ENCODE measurements at places on chromosomes 5 and 9.
A peak's percentile ranks its signal among the peaks of the same experiment; 100 is the strongest.

GRCh38 chr5:96940586-96940985 lies 4.7 kb downstream of the LNPEP start:
- no peaks in the 10 kb centered on the region for H3K36me3 ChIP-seq
- H3K27ac ChIP-seq: no peak overlapping the region
- H3K4me1 ChIP-seq: no peaks in the 10 kb centered on the region
- no peaks in the 10 kb centered on the region for H3K27me3 ChIP-seq
- no peak for DNase-seq

DNA sequence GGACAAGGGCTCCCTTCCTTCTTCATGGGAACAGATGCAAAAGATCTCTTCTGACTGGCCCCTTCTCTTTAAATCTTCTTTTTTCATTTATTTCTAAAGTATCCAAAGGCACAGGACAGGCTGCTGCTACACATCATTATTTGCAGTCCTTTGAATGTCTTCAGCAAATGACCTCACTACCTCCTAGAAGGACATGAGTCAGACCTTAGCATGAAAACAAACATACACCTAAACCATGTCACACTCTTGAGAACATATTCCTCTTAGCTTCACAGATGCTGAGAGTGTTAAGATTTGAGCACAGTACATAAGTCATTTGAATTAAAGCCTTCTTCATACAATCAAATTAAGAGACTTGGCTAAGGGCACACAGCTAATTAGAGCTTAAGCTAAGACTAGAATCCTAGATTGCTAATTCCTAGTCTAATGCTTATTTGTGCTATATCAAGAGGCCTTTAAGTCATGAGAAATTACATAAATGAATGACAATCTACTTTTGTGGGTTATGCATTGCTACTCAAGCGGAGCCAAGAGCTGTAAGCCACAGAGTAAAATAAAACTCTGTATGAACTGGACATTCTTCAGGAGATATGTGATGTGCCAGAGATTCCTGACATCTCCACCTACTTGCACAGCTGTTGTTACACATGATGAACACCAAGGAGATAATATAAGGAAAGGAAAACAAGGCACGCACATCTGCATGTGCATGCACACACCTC lies 109.1 kb upstream of the PTGER4 start:
- H3K4me1 ChIP-seq: no peaks in the 10 kb centered on the region
- H3K4me3 ChIP-seq: no peak overlapping the region
- no peaks in the 10 kb centered on the region for H3K27me3 ChIP-seq
- H3K36me3 ChIP-seq: no peaks in the 10 kb centered on the region
- no peak overlapping the region for H3K27ac ChIP-seq

GRCh38 chr9:121711281-121711680 lies 59.8 kb downstream of the DAB2IP start:
- H3K27ac ChIP-seq: no peak overlapping the region
- H3K4me3 ChIP-seq: no peak overlapping the region
- no peaks in the 10 kb centered on the region for H3K4me1 ChIP-seq
- H3K27me3 ChIP-seq: no peaks in the 10 kb centered on the region

- H3K27me3 ChIP-seq: no peaks in the 10 kb centered on the region
- no peak for DNase-seq
- no peak overlapping the region for H3K27ac ChIP-seq
- no peaks in the 10 kb centered on the region for H3K4me1 ChIP-seq
- H3K36me3 ChIP-seq: no peaks in the 10 kb centered on the region
Measured at GRCh38 chr5:173454736-173455598, 126.8 kb upstream of the STC2 start.

DNA sequence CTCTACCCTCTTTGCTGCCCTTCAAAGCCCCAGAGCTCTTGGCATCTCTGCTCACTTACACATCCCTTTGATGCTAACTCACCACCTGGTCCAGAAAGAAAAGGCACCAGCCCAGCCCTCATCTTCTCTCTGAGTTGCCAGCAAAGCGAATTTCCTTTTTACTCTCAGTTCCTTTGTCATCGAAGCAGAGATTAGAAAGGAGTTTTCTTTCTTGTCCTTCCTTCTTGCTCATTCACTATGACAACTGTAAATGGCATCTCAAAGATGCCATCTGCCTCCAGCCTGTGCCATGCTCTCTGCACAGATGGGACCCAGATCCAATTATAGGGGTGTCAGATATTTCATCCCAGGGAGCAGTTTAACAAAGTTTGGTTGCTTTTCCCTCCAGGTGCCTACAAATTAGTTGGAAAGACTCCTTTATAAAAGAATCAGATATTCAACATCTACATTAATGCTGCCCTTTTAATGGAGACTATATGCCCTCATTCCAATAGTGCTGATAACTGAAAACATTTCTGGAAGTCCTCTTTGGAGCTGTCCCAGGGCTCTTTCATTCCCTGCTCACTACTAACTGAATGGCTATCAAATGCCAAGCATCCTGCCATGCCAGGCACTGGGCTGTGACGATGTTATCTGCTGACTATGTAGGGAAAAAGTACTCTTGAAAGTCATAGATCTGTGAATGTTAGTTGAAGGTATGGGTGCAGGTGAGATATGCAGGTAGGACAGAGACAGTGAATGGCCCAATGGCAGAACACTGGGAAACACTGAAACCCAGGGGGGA lies 58.9 kb downstream of the SUSD1 start:
- no peaks in the 10 kb centered on the region for H3K4me1 ChIP-seq
- no peak for DNase-seq
- no peak overlapping the region for H3K4me3 ChIP-seq
- no peak overlapping the region for H3K27ac ChIP-seq
- no peaks in the 10 kb centered on the region for H3K27me3 ChIP-seq
- no peaks in the 10 kb centered on the region for H3K36me3 ChIP-seq

DNA sequence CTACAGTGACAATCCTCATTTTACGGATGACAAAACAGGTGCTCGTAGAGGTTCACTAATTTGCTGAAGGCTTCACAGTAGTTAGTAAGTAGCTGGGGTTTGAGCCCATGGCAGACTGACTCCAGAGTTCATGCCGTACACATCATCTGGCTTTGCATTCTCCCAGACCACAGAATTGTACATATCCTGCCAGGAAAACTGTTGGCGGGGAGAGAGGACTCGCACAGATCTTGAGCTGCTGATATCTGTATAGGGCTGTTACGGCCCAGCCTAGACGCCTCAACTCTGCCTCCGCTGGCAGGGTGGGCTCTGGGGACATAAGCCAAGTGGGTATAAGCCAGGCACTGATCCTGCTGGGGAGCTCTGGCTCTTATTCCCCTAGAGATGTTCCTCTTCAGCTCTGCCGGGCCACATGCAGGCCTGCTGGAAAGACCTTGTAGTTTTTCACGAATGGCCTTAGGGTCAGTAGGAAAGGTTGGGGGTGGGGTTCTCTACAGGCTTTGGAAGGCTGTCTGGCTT lies 16.3 kb downstream of the LARP1 start:
- H3K4me3 ChIP-seq: no peak overlapping the region
- peaks cover 11% of the 10 kb centered on the region for H3K4me1 ChIP-seq
- H3K27me3 ChIP-seq: no peaks in the 10 kb centered on the region
- no peak for DNase-seq

- H3K4me1 ChIP-seq: peaks cover 4% of the 10 kb centered on the region
- peaks cover 13% of the 10 kb centered on the region for H3K36me3 ChIP-seq
Measured at GRCh38 chr9:128895556-128895955, 13.6 kb downstream of the LRRC8A start.

DNA sequence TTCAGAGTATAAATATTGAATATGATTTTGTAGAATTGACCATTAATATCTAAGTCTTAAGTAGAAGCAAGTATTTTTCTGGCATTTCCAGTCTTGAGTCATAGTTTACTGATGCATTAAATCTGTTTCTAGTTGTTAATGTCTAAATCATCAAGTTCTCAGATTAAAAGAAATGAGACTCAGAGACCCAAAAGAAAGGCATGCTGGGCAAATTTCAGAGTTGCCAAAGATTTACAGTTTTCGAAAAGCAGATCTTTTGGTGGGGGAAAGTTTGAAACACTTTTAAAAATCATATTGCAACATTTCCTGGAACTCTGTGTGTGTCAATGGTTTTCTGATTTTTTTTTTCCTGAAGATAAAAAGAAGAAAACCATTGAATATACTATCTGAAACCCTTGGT lies 60.9 kb downstream of the ANKRD55 start:
- peaks cover 4% of the 10 kb centered on the region for H3K4me1 ChIP-seq
- H3K27ac ChIP-seq: no peak overlapping the region
- H3K4me3 ChIP-seq: no peak overlapping the region
- no peak for DNase-seq
- no peaks in the 10 kb centered on the region for H3K27me3 ChIP-seq

GRCh38 chr5:67147760-67148159 lies 48.8 kb downstream of the CD180 start:
- no peaks in the 10 kb centered on the region for H3K4me1 ChIP-seq
- DNase-seq: no peak
- H3K27me3 ChIP-seq: no peaks in the 10 kb centered on the region
- H3K27ac ChIP-seq: no peak overlapping the region
- no peak overlapping the region for H3K4me3 ChIP-seq
- no peaks in the 10 kb centered on the region for H3K36me3 ChIP-seq

- H3K27ac ChIP-seq: no peak overlapping the region
- peaks cover 1% of the 10 kb centered on the region for H3K27me3 ChIP-seq
- H3K4me1 ChIP-seq: peaks cover 4% of the 10 kb centered on the region
- H3K4me3 ChIP-seq: peak overlapping the region; percentile 62
- no peak for DNase-seq
Measured at GRCh38 chr5:149731617-149732323, 1.7 kb downstream of the PPARGC1B start.

GRCh38 chr5:149320791-149321330 lies 24.4 kb upstream of the GRPEL2 start:
- no peaks in the 10 kb centered on the region for H3K36me3 ChIP-seq
- no peak overlapping the region for H3K4me3 ChIP-seq

GRCh38 chr5:34686762-34687268 lies 30.7 kb downstream of the RAI14 start:
- no peak overlapping the region for H3K27ac ChIP-seq
- peaks cover 5% of the 10 kb centered on the region for H3K4me1 ChIP-seq
- H3K36me3 ChIP-seq: no peaks in the 10 kb centered on the region
- H3K4me3 ChIP-seq: no peak overlapping the region
- H3K27me3 ChIP-seq: no peaks in the 10 kb centered on the region
- DNase-seq: no peak

DNA sequence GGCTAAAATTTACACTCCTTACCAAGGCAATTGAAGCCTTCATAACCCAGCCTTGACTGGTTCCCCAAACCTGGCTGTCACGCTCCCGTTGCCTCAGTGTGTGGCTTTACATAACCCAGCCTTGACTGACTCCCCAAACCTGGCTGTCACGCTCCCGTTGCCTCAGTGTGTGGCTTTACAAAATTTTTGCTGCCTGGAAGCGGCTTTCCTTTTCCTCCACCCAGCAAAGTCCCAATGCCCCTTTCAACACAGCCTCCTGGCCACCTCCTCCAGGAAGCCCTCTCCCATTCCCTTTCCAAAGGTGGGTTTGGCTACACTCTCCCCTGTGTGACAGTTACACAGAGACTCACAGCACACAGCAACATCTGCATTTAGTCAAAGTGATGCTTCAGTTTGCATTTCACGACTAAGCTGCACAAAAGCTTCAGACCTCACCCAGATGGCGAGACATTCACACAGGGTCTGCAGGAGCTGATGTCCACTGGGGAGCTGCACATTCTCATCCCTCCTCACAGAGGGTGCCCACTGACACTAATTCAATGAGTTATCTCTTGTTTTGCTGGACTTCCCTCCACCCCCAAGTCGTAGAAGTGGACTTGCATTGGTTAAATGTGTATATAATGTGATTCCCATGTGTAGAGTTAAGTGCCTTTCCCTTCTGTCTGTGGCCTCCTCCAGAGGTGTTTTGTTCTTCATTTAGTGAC lies 156.6 kb upstream of the PHYKPL start:
- no peaks in the 10 kb centered on the region for H3K36me3 ChIP-seq
- H3K27me3 ChIP-seq: no peaks in the 10 kb centered on the region
- no peak for DNase-seq
- H3K27ac ChIP-seq: no peak overlapping the region
- H3K4me1 ChIP-seq: peaks cover 3% of the 10 kb centered on the region

DNA sequence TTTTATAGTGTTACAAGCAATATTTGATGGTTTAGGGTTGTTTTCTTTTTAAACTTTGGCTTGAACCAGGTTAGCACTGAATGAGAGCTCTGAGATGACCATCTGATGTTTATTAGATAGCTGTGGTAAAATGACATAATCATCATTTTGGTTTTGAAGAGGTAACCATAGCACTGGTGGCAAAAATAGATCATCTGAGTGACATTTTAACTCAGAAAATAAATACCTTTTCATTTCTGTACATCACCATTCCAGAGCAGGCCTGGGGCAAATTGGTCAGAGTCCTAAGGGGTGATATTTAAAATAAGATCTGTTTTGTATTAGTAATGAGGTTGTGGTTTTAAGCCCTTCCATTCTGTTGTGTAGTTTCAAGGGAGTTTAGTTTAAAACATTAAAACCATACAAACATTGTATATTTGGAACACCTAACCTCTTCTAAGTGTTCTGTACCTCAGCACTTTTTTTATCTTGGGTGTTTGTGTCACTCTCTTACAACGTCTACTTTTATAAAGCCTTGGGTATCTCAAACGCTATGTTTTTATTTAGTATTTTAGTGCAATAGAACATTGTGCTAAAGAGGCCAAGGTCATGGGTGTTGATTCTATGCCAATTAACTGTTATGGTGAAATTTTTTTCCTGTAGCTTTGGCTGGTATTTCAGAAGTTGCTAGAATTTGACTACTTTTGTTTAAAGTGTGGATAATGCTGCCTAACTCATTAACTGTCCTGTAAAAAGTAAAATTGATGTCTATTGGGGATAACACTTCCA lies 166.1 kb downstream of the CD180 start:
- no peak overlapping the region for H3K4me3 ChIP-seq
- no peaks in the 10 kb centered on the region for H3K27me3 ChIP-seq
- DNase-seq: no peak
- no peaks in the 10 kb centered on the region for H3K36me3 ChIP-seq
- no peak overlapping the region for H3K27ac ChIP-seq

GRCh38 chr5:108345541-108346171 lies 36.2 kb downstream of the FBXL17 start:
- no peak overlapping the region for H3K4me3 ChIP-seq
- H3K27me3 ChIP-seq: no peaks in the 10 kb centered on the region
- H3K27ac ChIP-seq: no peak overlapping the region
- no peaks in the 10 kb centered on the region for H3K36me3 ChIP-seq
- no peak for DNase-seq
- no peaks in the 10 kb centered on the region for H3K4me1 ChIP-seq

DNA sequence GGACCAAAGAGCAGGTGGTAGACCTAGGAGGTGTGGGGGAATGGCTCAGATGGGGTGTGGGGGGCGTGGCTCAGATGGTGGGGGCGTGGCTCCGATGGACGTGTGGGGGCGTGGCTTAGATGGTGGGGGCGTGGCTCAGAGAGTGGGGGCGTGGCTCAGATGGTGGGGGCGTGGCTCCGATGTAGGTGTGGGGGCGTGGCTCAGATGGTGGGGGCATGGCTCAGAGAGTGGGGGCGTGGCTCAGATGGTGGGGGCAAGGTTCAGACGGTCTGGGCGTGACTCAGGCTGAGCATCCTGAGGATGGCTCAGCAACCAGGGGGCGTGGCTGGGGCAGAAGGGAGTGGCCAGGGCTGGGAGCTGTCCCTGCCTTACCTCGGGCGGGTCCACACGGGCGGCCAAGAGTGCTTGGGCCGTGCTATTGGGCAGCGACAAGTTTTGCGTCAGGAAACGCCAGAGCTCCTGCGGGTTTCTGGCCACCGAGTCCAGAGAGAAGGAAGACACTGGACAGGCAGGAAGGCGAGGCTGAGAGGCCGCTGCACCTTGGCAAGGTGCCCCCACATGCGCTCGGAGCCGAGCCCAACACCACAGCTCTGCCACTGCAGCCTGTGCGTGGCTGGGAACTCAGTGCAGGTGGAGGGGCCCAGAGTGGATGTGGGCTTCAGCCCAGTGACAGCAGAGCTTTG lies 5.9 kb downstream of the ABCA2 start:
- no peaks in the 10 kb centered on the region for H3K27me3 ChIP-seq
- no peaks in the 10 kb centered on the region for H3K36me3 ChIP-seq
- DNase-seq: peak; percentile 81
- H3K27ac ChIP-seq: no peak overlapping the region
- H3K4me1 ChIP-seq: peaks cover 3% of the 10 kb centered on the region
- H3K4me3 ChIP-seq: no peak overlapping the region
